Upper lobe of right lung (tissue), 1 donor: ENCODE measurements at places on chromosomes 2 and 18. TPM values are rescaled to one million over a fixed set of nuclear protein-coding genes. Genes with fewer than 3 reads are reported as not detected.

DNA sequence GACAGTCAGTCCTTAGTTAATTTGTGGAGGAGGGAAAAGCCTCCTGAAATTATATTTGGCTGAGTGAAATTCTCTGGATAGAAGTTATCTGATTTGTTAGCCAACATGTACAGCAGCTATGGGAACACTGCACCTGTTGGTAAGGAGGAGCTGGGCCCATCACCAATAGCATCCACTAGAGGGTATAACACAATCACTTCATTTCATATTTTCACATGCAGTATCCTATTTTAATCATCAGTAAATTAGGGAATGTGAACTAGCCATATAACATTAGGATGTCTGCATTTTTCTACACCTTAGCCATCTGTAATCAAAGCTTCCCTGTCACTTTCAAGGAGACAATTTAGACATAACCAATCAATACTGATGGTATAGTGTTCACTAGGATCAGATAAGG lies 818.4 kb upstream of the CDH2 start:
- H3K27me3 ChIP-seq = no peaks in the 10 kb centered on the region
- H3K27ac ChIP-seq = no peak overlapping the region
- no peak overlapping the region for H3K4me3 ChIP-seq
- no peaks in the 10 kb centered on the region for H3K4me1 ChIP-seq
- no peak for DNase-seq
- H3K36me3 ChIP-seq = no peaks in the 10 kb centered on the region

- no peaks in the 10 kb centered on the region for H3K36me3 ChIP-seq
- no peak for DNase-seq
- H3K27me3 ChIP-seq = no peaks in the 10 kb centered on the region
- no peak overlapping the region for H3K27ac ChIP-seq
Observed at GRCh38 chr2:197600306-197600705, 75.1 kb downstream of the RFTN2 start.

GRCh38 chr18:6203791-6204190 lies 210.9 kb downstream of the L3MBTL4 start:
- H3K4me1 ChIP-seq = no peaks in the 10 kb centered on the region
- H3K27me3 ChIP-seq = no peaks in the 10 kb centered on the region
- no peak overlapping the region for H3K4me3 ChIP-seq
- H3K27ac ChIP-seq = no peak overlapping the region

The PROC gene
- not detected for total RNA-seq

The PUM2 gene
- total RNA-seq = 116 TPM

DNA sequence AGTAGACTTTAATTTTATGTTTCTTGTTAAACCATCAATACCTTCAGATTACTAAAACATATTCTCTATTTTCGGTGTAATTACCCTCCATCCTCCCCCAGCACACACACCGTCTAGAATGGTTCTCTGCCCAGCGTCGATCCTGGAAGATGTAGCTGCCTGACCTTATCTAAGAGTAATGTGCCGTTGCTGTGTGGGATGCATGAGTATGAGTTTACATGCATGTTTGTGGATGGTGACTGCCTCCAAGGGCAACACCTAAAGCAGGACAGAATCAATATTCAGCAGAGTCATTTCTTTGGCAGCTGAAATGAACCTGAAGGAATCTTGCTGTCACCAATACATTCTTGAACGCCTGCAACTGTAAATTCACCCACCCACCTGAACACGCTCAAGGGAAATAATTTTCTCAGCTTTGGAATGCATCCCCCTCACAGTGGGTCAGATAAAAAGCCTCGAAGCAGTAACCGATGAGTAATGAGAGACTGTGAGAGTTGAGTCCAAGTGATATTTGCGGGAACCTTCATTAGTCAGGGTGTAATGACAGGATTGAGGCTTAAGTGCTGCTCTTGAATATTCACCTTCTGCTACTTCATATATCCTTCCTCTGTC lies 155.8 kb upstream of the RND3 start:
- DNase-seq = no peak
- H3K4me1 ChIP-seq = no peaks in the 10 kb centered on the region
- no peak overlapping the region for H3K27ac ChIP-seq
- no peak overlapping the region for H3K4me3 ChIP-seq
- no peaks in the 10 kb centered on the region for H3K36me3 ChIP-seq
- H3K27me3 ChIP-seq = no peaks in the 10 kb centered on the region

The SLC9A2 gene
- total RNA-seq = 0.58 TPM

The C2orf66 gene
- 0.38 TPM for total RNA-seq

GRCh38 chr18:39105104-39105503 lies 1539.5 kb upstream of the CELF4 start:
- DNase-seq = no peak
- H3K4me3 ChIP-seq = no peak overlapping the region
- H3K27ac ChIP-seq = no peak overlapping the region
- H3K36me3 ChIP-seq = no peaks in the 10 kb centered on the region
- no peaks in the 10 kb centered on the region for H3K27me3 ChIP-seq

DNA sequence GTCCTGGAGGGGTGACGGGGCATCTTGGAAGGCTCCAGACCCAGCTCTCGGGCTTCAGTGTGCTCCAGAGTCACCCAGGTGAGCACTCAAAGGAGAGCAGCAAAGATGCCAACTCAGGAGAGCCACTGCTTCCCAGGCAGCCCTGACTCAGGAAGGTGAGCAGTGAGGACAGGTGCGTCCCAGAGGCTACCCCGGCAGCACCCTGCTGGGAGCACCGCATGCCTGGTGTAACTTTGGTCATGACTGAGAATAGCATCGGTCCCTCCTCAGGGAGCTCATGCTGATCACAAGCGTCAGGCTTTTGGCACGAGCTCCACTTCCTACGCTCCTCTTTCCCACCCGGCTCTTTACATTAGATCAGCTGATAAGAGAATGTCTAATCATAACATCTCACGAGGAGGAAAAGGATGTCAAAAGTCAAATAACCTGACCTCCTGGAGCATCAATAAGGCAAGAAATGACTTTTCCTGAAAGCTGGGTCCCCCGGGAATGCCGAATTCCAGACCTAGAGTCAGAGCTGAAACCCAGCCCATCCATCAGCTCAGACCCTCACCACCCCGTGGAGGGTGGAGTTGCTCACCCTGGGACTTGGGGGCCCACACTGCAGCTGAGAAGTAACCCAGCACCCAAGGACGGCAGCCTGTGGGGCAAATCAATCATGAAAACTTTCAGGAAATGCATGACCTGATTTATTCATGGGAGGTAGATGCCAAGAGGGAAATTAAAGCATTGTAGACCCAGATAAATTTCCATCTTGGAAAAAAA lies 248.8 kb downstream of the ACKR3 start:
- no peak overlapping the region for H3K4me3 ChIP-seq
- H3K27me3 ChIP-seq = no peaks in the 10 kb centered on the region
- H3K27ac ChIP-seq = no peak overlapping the region
- DNase-seq = no peak

DNA sequence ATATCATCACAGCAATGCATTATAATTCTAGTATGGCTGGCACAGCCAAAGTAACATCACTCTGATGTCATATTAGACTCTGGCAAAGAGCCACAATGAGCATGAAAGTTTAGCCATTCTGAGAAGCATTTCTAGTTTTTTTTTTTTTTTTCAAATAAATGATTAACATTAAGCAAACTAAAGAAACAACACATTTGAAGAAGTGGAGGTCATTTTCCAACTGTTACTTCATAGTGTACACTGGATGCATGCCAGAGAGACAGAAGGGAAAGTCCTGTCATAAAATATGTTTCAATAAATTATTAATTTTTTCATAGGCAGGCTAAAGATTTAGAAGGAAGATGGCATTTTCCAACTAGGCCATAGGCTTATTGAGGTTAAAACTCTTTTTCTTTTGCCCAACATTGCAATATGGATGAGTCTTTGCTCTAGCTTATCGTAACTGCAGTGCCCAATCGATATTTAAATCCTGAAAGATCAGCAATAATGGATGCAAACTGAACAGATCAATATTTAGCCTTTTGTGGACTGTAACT lies 1630.4 kb upstream of the ACVR2A start:
- no peak overlapping the region for H3K27ac ChIP-seq
- H3K36me3 ChIP-seq = no peaks in the 10 kb centered on the region
- H3K27me3 ChIP-seq = no peaks in the 10 kb centered on the region
- no peak overlapping the region for H3K4me3 ChIP-seq
- no peak for DNase-seq

DNA sequence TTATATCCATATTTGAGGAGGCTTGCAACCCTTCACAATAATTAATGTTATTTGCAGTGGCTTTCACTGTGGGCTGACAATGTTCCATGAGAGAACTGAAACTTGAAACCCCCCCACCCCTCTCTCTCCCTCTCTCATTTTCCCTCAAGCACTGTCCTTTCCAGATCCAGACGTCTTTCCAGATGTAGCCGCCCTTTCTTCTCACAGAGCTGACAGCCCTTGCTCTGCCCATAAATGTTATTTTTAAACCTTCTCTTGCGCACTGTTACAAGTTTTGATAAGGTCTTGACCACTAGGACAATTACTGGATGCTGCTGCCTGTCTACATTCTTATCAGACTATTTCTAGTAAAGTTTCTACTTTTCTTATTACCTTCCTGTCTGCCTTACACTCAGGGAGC lies 91.4 kb upstream of the LINC00305 start:
- no peaks in the 10 kb centered on the region for H3K27me3 ChIP-seq
- H3K4me3 ChIP-seq = no peak overlapping the region
- no peaks in the 10 kb centered on the region for H3K36me3 ChIP-seq
- no peak overlapping the region for H3K27ac ChIP-seq
- H3K4me1 ChIP-seq = no peaks in the 10 kb centered on the region

- DNase-seq = no peak
- H3K4me1 ChIP-seq = no peaks in the 10 kb centered on the region
- H3K27ac ChIP-seq = no peak overlapping the region
Observed at GRCh38 chr2:6231166-6231565, 539.0 kb downstream of the SOX11 start.

DNA sequence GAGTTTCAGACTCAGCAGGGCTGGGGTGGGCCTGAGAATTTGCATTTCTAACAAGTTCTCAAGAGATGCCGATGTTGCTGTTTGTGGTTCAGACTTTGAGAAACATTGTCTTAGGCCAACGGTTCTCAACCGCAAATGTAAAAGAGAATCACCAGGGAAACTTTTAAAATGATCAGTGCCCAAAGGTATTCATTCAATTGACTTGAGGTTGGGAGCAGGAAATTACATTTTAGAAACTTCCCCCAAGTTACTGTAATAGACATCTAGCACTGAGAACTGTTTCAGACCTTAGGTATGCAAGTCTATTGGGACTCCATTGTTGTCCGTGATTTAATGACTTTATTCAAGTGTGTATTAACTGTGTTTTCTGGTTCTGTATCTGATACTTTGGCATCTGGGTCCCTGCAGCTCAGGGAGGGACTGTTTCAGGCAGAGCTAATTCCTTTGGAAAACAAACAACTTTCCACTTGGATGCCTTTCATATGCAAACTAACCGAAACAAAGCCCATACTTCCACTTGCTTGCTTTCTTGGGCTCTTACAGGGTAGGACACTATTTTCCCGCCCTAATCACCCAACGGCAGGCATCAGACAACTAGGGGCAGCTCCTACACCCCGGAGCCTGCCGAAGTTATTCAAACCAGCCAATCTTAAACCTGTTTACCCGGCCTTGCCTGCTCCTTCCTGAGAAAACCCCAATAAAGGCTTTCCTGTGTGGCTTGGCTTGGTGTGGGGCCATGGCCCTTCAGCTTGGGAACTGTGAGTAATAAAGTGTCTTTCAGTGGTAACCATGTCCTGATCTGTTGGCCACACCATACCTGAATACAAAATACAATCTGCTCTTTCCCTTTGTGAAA lies 97.6 kb downstream of the POLE4 start:
- no peak overlapping the region for H3K27ac ChIP-seq
- H3K36me3 ChIP-seq = no peaks in the 10 kb centered on the region
- no peaks in the 10 kb centered on the region for H3K4me1 ChIP-seq
- H3K27me3 ChIP-seq = no peaks in the 10 kb centered on the region

- no peak overlapping the region for H3K4me3 ChIP-seq
- DNase-seq = no peak
- peaks cover 8% of the 10 kb centered on the region for H3K4me1 ChIP-seq
- H3K36me3 ChIP-seq = no peaks in the 10 kb centered on the region
Observed at GRCh38 chr2:38131676-38132075, 55.7 kb upstream of the CYP1B1 start.

- H3K4me3 ChIP-seq = no peak overlapping the region
- no peak for DNase-seq
- no peaks in the 10 kb centered on the region for H3K27me3 ChIP-seq
Observed at GRCh38 chr18:44786688-44787087, 106.0 kb downstream of the SETBP1 start.

The C2orf80 gene
- not detected for total RNA-seq

The FSHR gene
- total RNA-seq = not detected

The PROKR1 gene
- total RNA-seq = not detected

DNA sequence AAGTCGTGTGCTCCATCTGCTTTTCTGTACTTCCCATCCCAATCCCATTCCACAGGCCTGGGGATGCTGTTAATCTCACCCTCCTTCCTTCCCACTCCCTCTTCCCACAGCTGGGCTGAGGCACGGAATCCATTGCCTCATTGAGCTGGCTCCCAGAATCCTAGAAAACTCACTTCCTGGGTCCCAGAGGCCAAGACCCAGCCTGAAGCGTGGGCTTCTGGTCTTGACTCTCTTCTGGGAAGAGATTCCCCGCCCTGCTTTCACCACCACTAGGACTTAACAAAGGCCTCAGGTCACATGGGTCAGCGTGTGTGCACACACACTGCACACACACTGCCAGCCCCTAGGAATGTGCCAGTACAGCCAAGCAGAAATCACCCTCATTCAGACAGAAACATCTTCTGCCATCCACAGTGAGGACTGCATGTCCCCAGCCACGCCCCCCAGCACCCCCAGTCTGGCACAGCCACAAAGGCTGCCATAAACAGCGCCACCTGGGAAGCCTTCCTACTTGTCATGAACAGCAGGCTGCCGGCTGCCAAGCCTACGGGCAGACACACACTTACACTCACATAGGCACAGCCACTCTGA lies 165.8 kb downstream of the TNS1 start:
- H3K27ac ChIP-seq = peak overlapping the region; percentile 81
- peaks cover 60% of the 10 kb centered on the region for H3K4me1 ChIP-seq
- H3K36me3 ChIP-seq = peaks cover 65% of the 10 kb centered on the region
- no peaks in the 10 kb centered on the region for H3K27me3 ChIP-seq

DNA sequence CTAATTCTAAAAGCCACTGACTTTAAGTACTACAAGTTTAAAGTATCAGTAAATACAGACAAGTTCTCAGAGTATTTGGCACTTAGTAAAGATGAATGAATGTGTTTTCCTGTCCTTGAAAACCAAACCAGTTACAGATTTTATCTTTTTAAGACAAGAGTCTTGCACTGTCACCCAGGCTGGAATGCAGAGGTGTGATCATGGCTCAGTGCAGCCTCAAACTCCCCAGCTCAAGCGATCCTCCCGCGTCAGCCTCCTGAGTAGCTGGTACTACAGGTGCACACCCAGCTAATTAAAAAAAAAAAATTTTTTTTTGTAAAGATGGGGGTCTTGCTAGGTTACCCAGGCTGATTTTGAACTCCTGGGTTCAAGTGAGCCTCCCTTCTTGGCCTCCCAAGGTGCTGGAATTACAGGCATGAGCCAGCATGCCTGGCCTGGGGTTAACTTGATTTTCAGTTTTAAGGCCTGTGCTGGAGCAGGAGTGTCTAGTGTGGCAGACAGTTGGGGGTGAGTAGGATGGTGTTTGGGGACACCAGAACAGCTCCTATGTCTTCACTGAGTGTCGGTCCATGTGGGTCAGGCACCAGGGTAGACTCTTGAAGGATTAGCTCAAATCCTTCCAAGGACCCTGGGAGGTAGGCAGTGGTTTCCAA lies 9.7 kb downstream of the RPS7 start:
- H3K4me3 ChIP-seq = peak overlapping the region; percentile 23
- H3K4me1 ChIP-seq = peaks cover 20% of the 10 kb centered on the region
- H3K27me3 ChIP-seq = no peaks in the 10 kb centered on the region
- no peak for DNase-seq
- peak overlapping the region; percentile 80 for H3K27ac ChIP-seq
- peaks cover 44% of the 10 kb centered on the region for H3K36me3 ChIP-seq
